ENCODE measurements at places on chromosomes 1 and 21. TPM values are rescaled to one million over a fixed set of nuclear protein-coding genes. Genes with fewer than 3 reads are reported as not detected.

The ST6GALNAC3 gene
- total RNA-seq: 5.6 TPM

The PLEKHN1 gene
- total RNA-seq: 2.1 TPM

DNA sequence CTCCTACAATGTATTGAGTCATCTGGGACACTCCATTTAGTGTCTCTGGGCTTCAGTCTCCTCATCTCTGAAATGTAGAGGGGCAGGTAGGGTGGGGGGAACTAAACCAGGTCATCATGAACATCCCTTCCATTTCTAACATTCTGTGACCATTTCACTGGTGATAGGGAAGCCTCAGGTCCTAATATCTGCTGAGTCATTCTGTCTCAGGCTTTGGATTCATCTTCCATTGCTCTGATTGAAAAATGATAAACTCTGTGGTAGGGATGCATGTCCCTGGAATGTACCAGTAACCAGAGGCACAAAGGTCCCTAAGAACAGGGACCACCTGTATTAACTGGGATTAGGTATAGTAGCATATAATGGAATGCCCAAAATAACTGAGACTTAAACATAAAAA, 36.2 kb upstream of the LRRC52 start:
- H3K4me1 ChIP-seq: no peaks in the 10 kb centered on the region
- no peaks in the 10 kb centered on the region for H3K36me3 ChIP-seq
- no peak overlapping the region for H3K27ac ChIP-seq
- no peak for DNase-seq
- no peaks in the 10 kb centered on the region for H3K27me3 ChIP-seq

DNA sequence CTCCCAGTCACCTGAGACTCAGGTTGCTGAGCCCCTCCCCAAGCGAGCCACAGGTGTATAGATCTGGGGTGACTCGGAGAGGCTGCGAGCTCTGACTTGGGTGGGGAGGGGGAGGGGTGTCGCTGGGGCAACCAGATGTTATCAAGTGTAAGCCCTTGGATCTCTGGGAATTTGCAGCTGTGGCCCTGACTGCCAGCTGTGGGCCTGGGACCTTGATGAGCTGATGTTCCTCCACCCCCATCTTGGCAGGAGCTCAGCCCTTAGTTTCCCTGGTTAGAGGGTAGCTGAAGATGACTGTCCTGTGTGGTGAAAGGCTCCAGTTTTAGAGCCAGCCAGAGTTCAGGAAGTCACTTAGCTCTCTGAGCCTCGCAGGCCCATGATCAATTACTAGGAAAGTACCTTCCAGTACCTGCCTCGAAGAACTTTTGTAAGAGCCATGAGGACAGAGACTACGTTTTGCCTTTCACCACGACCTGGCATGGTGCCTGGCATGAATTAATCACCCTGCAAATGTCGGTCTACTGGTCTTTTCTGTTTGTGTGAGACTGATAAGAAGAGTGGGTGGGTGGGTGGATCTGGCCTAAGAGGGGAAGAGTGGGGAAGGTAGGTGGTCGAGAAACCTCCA, 55.8 kb downstream of the YARS1 start:
- H3K27me3 ChIP-seq: no peaks in the 10 kb centered on the region
- H3K4me1 ChIP-seq: peaks cover 42% of the 10 kb centered on the region
- H3K27ac ChIP-seq: peak overlapping the region; percentile 85
- peak; percentile 80 for DNase-seq

GRCh38 chr1:66275083-66275482, 258.9 kb upstream of the SGIP1 start:
- peak overlapping the region; percentile 44 for H3K27ac ChIP-seq
- H3K27me3 ChIP-seq: no peaks in the 10 kb centered on the region
- H3K4me1 ChIP-seq: peaks cover 64% of the 10 kb centered on the region
- no peak for DNase-seq
- H3K4me3 ChIP-seq: no peak overlapping the region

GRCh38 chr1:227417756-227418480, 99.6 kb upstream of the CDC42BPA start:
- no peak for DNase-seq
- H3K4me3 ChIP-seq: no peak overlapping the region
- no peaks in the 10 kb centered on the region for H3K36me3 ChIP-seq

The SPRR2B gene
- total RNA-seq: not detected

DNA sequence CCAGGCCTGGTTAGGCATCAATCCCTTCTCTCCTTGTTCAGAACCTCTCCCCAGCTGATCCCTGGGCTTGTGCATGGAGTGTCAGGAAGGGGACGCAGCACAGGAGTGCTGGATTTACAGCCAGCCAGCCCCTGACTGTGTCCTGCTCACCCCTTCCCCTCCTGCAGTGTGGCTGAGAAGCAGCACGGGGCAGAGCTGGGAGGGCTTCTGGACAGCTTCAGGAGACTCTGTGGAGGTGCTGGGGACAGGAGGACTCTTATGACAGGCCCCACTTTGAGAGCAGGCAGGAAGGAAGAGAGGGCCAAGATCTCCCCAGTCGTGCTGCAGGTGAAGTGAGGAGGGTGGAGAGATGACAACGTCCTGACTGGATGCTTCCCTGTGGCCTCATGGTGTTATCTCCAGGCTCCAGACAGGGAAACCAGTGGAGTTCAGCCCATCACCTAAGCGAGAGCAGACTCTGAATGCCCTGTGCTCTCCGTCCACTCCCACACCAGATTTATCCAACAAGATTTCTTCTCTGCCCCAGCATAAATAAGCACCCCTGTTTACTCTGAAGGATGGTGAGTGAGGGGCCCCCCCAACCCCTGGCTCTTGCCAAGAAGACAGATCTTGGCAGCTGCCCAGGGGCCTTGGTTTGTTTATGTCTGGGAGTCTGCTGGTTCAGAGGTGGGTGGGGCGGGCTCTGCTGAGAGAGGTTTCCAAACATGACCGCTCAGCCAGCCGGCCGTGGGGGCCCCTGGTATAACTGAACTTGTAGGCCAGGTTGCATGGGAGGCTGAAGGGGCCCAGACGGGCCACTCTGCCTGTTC, 21.3 kb downstream of the TMCC2 start:
- H3K27ac ChIP-seq: peak overlapping the region; percentile 30
- H3K4me3 ChIP-seq: no peak overlapping the region
- H3K36me3 ChIP-seq: no peaks in the 10 kb centered on the region
- H3K27me3 ChIP-seq: no peaks in the 10 kb centered on the region

DNA sequence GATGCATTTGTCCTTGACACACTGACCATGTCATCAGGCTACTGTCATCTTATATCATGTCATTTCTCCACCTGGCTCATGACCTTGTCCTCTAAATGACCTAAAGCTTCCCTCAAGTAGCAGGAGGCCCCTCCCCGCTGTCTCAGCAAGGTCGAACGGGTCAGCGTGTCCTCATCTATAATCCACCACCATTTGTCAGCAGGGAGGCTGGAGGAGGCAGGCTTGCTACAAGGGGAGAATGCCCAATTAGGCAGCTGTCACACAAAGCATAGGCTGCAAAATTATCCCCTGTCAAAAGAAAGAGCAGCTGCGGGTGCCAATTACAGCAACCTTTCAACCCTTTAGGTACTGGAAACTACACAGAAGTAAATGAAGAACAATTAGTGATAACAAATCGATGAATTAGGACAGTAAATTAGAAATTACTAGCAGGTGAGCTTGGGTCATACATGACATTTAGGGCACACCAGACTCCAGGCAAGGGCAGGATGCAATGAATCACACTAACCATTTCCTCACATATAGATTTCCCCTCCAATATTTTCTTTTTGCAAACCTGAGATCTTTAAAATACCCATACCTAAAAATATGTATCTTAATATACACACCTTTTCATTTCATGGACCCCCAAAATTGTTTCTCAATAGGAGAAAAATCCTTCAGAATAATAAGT, 61.2 kb downstream of the NRIP1 start:
- no peaks in the 10 kb centered on the region for H3K27me3 ChIP-seq
- no peaks in the 10 kb centered on the region for H3K36me3 ChIP-seq
- H3K27ac ChIP-seq: no peak overlapping the region
- H3K4me3 ChIP-seq: no peak overlapping the region
- peaks cover 20% of the 10 kb centered on the region for H3K4me1 ChIP-seq

The ERG gene
- 36.7 TPM for total RNA-seq

Measured in upper lobe of right lung (tissue), 1 donor.